Cerebellum (tissue), 4 donors: ENCODE measurements at places on chromosomes 4 and X. TPM values are rescaled to one million over a fixed set of nuclear protein-coding genes. Genes with fewer than 3 reads are reported as not detected.

Gene ART3
- total RNA-seq: not detected

Gene GYPA
- 2.8 TPM for total RNA-seq

Gene PABPC1L2B
- total RNA-seq: 0.09 TPM

DNA sequence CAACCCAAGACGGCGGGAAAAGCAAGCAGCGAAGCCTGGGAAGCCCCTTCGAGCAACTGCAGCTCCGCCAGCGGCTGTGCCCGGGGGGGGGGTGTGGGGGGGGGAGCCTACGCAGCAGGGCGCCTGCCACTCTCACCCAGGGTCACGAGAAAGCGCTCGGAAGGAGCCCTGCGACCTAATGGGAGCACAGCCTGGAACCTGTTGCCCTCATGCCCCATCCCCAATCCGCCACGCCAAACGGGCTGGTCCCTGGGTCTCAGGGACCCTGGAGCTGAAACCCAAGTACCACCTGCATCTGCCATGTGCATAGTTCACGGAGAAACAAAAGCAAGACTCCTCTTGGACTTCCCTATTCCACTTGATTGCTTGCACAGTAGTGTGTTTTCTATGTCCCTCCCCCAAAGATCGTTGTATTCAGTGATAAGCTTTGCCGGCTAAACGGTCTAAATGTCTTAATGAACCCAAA lies 359 bp upstream of the GAB3 start:
- DNase-seq: no peak

DNA sequence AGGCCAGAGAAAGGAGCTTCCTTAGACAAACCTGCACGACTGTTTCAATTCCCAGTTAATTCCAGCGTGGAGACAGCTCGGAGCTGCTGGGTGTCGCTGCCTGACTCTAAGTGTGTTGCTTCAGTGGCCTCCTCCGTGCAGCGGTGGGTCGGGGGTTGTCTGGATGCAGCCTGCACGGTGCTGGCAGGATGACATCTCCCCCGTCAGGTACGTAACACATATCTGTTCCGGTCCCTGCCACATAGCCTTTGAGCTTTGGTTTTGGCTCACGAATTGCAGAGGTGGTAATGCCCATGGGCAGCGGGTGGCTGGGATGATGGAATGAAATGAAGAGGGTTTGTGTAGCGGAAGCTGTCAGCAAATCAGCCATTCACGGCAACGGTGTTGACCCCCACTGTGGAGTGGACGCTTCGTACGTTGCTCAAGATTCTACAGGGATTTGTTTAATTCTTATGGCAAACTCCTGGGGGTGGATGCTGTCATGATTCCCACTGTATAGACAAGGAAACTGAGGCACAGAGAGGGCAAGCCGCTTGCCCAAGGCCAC lies 33.7 kb upstream of the HMX1 start:
- DNase-seq: no peak
